Upper lobe of right lung (tissue), 1 donor: ENCODE measurements at places on chromosomes 3 and 15. TPM values are rescaled to one million over a fixed set of nuclear protein-coding genes. Genes with fewer than 3 reads are reported as not detected.

DNA sequence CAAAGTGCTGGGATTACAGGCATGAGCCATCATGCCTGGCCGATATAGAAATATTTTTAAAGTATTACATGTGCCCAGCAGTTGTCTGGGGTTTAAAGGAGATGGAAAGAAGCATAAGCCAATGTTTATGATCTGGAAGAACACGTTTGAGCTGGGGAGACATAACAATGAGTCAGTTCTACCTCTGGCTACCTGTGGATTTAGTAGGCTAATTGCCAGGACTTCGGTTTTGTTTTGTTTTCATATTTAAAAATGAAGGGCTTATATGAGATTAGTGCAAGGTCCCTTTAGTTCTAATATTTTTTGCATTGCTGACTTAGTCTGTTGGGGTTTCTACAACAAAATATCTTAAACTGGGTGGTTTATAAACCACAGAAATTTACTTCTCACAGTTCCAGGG is 22.9 kb upstream of the TNFSF10 start:
- DNase-seq = no peak

- DNase-seq = no peak
Observed at GRCh38 chr15:74982183-74982582, 13.2 kb upstream of the SCAMP5 start.

DNA sequence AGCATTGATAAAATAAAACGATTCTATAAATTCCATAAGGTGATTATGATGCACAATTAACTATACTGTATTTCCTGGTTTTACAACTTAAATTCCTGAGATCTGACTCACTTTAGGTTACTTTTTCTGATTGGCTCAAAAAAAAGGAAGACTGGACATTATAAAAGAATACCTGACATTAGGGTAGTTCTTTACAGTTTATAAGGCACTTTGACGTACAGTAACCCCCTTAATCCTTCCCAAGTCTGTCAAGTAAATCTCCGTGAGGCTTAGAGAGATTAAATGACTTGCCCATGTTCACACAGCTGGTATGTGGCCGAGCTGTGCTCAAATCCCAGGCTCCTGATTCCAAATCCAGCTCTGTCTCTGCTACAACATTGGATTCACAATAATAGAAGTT is 1.0 kb upstream of the SLTM start:
- DNase-seq = no peak

GRCh38 chr3:100548053-100548452 is 55.6 kb downstream of the TMEM45A start:
- no peak for DNase-seq

GRCh38 chr3:177610686-177611633 is 413.7 kb upstream of the TBL1XR1 start:
- no peak for DNase-seq

GRCh38 chr3:69172058-69172457 is 49.7 kb upstream of the LMOD3 start:
- DNase-seq = no peak

DNA sequence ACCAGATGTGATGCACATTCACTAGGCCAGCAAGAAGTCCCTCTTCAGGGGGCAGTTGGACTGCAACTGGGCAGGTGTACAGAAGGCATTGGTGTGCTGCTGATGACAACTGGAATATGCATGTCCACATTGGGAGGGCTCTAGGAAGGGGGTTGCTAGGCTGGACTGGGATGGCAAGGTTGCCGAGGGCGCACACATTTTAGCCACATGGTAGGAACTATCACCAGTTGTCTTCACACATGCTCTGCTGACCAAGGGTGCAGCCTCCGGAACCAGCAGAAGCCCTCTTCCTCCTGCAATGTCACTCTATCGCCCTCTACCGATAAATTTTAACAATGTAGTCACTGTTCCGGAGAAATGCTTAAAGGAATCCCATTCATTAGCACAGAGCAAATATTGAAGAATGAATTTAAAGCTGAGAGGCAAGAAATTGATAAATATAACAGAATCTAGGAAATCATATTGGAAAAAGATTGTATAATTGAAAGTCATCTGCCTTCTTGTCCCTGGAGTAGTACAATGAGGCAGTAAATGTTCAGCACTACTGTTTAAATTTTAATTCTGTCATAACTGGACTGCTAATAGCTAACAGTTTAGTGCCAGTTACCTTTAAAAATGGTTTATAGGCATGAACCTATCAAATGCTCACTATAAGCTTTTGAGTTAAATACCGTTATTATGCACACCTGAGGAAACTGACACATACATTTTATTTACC is 22.6 kb upstream of the LYSMD4 start:
- DNase-seq = no peak

GRCh38 chr15:52093539-52094510 is 18.8 kb downstream of the BCL2L10 start:
- DNase-seq = no peak

DNA sequence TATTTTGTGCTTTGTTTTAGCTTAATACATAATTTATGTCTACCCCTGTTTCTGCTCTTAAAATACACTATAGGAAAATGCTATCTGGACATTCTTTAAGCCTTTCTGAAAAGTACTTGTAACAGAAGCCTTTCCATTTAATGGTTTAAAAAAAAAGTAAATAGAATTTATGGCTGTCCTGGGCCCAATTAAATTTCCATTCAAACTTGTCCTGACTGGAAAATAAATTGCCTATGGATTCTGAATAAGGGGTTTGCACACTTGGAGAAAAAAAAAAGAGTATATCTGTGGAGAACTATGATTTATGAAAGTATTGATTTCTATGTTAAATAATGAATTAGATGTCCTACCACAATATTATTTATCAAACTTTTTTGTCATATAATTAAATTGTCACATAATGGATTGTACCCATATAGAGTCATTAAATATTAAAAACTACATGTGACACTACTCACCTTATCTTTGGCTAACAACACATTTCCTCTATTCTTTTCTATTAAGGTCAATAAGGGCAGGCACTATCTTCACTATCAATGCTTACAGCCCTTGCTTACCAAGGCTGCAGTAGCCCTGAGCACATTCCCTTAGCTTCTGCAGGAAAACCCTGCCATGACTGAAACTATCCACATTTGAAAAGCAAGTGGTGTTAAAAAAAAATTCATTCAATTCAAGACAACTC is 396.1 kb upstream of the ROBO2 start:
- DNase-seq = no peak

GRCh38 chr15:33515121-33515520 is 204.4 kb downstream of the RYR3 start:
- no peak for DNase-seq

Gene CDC25A
- total RNA-seq = 0.90 TPM

Gene UROC1
- total RNA-seq = not detected

Gene NR2E3
- total RNA-seq = 0.26 TPM

Gene ASB14
- total RNA-seq = not detected

Gene FOXB1
- not detected for total RNA-seq

Gene CCR8
- total RNA-seq = not detected

Gene AQR
- total RNA-seq = 28.2 TPM
